ENCODE measurements at places on chromosomes 16 and 17.

GRCh38 chr17:15510361-15510760 lies 42.9 kb upstream of the CDRT4 start:
- no peak for DNase-seq

DNA sequence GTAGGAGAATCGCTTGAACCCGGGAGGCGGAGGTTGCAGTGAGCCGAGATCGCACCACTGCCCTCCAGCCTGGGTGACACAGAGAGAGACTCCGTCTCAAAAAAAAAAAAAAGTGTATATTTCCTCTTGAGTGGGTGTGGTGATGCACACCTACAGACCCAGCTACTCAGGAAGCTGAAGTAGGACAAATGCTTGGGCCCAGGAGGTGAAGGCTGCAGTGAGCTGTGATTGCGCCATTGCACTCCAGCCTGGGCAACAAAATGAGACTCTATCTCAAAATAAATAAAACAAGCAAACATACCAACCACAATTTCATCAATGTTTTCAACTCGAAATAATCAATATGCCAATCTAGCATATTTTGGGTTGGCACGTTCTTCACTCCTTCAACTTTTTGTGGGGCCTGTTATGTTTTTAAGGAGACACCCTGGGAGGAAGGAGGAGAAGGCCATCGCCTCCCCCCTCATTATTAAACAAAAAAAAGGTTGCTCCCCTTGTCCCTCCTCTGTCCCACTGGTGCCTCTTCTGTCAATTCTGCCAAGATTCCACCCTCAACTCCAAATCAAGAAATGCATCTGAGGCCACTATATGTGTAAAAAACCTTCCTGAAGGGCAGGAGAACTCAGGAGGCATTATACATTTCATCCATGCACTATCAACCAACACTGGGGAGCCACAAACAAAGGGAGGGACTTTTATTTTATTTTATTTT lies 52.4 kb upstream of the ATF7IP2 start:
- DNase-seq = no peak

- no peak for DNase-seq
Observed at GRCh38 chr17:41785859-41786226, 668 bp downstream of the JUP start.

- no peak for DNase-seq
Observed at GRCh38 chr17:7704601-7705268, at the start of gene EFNB3. Gene EFNB3 (plus strand): TSS chr17:7705202. CDS start chr17:7705599, 397 bp downstream.

DNA sequence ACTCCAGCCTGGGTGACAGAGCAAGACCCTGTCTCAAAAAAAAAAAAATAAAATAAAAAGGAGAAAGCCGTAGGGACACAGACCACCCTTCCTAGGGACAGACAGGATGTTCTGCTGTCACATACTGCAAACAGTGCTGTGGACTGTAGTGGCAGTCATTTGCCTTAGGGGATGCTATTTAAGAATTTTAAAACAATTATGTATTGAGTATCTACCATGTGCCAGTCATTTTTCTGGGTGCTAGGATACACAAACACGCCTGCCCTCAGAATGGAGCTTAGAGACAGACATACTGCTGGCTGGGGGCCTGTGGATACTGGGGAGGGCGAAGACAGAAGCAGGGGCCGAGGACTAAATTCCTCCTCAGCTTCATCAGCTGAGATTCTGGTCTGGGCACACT lies 45.5 kb downstream of the MRC2 start:
- no peak for DNase-seq

- DNase-seq = no peak
Observed at GRCh38 chr17:60586288-60586974, 13.6 kb upstream of the PPM1D start.

DNA sequence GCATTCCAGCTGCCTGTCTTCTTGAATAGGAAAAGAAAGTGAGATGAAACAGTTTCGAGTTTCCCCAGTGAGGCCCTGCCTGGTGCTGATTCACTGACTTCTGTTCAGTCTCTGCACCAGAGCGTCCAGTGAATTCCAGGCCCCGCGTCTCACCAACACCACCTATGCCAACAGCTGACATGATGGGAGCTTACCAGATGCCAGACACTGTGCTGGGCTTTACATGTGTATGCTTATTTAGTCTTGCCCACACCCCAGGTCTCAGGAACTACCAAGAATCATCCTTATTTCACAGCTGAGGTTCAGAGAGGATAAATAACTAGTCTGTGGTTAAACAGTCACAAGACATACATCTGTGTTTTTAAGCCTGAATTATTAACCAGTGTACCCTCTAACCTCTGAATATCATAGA lies 29.1 kb upstream of the IRX6 start:
- DNase-seq = no peak

DNA sequence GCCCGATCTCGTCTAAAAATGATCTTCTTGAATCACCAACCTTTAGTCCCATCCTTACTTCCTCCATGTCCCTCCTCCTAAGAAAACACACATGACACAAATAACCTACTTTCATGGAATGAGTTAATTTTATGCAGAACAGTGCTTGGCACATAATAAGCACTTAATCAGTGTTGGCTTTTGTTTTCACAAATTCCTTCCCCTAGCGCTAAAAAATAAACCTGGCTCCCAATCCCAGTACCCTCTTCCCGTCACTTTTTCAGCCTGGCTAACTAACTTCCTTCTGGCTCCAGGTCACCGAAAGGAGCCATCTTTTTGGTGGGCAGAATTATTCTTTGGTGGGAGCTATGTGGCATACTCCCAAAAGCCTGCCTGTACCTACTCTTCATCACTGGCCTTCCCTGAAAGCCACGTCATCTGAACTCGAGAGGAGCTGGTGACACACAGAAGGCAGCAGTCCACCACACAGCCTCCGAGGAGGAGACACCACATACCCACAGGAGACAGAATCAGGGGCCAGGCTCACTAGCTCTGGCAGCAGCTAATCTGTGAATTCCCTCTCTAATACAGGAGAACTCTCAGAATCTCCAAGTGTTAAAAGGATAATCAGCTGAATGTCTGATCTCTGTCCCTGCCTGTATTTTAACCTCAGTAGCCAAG lies 114.5 kb downstream of the SMG6 start:
- no peak for DNase-seq

DNA sequence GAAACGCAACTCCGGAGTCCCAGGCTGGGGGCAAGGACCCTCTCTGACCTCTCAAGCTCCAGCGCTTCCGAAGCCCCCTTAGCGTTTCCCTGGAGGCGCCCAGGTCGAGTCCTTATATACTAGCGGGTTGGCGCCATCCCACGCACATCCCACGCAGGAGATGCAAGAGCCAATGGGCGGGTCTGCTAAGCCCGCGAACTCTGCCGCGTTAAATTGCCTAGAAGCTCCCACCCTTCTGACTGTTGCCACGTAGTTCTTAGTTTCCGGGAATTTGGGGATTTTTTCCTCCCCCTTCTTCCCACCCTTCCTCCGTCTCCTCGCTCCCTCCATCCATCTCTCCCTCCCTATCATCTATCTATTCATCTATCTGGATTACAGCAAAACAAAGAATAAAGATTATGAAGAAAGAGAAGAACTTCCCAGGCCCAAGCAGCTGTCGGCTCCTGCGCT lies at the start of gene SLFN11:
TSS of gene SLFN11 (minus strand) at position 88 of the 450 bp plus-strand sequence. CDS start 9,814 bp downstream, outside the sequence.
- peak; percentile 93 for DNase-seq

DNA sequence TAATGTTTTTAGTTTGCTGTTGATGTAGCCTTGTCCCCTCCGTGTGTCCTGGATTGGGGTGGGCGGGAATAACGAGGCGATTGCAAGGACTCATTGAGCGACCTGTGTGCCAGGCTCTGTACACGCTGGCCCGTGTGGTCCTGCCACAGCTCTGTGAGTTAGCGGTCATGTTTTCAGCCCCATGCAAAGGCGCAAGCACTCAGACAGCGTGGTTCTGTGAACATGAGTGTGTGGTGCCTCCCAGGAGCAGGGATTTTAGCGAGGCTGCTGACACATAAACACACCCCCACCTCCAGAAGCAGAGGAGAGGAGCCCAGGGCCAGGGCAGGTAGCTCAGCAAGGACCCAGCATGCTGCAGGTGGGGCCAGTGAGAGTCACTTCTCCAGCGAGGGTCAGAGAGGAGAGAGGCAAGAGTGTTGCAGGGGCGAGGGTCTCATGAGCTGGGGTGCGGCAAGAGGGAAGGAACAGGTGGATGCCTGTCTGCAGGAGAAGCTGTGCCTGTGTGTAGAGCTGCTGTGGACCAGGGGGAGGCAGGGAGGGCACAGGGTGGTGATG lies 115.3 kb downstream of the OR1D5 start:
- no peak for DNase-seq

GRCh38 chr16:28984091-28984490 lies 761 bp upstream of the LAT start:
- DNase-seq = no peak

GRCh38 chr16:60582528-60582927 lies 1453.7 kb downstream of the CDH8 start:
- DNase-seq = no peak

- DNase-seq = no peak
Observed at GRCh38 chr17:34592002-34592401, 12.6 kb downstream of the TMEM132E start.

DNA sequence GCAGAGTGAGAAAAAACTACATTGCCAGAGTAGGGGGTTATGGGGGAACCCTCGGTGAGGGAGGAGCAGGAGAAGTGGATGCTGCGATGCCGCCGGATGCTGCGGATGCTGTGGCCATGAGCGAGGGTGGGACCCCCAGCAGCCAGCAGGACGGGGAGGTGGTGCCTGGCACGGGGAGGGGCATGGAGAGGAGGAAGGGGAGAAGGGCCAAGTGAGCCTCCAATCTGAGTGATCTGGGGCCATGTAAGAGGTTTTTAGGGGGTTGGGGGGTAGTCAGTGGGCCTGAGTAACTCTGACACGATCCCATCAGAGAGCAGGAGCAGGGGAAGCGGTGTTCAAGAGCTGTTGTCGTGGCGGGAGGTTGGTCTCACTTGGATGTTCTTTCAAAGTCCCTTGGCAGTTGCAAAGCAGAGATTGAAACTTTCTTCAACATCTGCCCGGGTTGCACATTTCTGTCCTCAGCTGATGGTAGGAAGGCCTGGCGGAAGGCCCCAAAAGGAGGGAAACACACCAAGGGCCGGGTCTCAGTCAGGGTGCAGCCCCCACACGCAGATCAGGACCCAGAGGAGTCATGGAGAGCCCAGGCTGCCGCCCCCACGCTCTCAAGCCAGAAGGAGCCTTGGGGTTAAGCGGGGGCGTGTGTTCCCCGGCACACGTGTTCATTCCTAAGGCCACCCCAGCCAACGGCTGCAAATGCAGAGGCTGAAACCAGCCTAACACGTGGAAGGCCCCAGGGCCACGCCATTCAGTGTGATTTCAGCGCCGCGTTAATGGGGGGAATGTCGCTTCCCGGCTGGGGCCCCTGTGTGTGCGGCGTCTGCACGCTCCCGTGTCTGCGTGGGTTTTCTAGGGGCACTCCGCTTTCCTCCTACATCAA lies 81.7 kb downstream of the ZDHHC7 start:
- no peak for DNase-seq

DNA sequence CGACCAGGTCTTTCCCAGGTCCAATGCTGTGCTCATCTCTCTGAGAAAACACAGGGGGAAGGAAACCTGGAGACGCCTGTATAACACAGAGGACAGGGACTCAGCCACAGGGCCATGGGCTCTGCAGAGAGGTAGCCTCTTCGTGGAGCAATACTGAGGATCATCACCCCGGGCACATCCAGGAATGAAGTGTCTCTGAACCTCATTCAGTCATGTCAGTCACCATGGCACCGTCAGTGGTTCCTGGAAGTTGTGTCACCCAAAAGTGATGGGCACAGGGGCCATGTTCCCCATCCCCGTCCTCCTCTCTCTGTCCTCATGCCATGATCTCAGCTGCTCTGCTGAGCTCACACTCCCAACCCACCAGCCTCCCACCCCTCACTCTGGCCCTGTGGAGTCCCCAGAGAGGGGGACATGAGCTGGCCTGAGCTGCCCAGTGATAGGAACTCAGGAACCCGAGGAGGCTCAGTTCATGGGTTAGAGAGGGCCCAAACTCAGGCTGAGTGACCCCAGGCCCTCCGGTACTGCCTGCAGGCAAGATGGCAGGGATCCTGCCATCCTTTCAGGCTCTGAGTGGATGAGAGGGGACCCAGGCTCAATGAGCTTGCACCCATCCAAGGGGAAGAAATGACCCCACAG lies 53.4 kb downstream of the PITPNM3 start:
- DNase-seq = no peak

GRCh38 chr17:42493319-42493718 lies 34.6 kb downstream of the ATP6V0A1 start:
- no peak for DNase-seq

DNA sequence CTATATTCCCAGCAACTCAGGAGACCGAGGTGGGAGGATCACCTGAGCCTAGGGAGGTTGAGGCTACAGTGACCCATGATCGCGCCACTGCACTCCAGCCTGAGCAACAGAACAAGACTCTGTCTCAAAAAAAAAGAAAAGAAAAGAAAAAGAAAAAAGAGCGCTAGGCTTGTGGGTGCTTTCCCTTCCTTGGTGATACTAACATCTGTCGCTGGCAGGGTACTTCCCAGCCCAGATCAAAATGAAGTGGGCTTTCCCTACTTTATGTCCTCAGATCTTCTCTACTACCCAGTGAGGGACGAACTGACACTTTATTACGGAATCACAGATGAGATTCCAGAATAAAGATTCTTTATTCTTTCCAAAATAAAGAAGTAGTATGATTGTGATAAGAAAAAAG lies 103.8 kb upstream of the NOL11 start:
- no peak for DNase-seq

GRCh38 chr17:62572888-62573401 lies 54.5 kb upstream of the MRC2 start:
- no peak for DNase-seq

DNA sequence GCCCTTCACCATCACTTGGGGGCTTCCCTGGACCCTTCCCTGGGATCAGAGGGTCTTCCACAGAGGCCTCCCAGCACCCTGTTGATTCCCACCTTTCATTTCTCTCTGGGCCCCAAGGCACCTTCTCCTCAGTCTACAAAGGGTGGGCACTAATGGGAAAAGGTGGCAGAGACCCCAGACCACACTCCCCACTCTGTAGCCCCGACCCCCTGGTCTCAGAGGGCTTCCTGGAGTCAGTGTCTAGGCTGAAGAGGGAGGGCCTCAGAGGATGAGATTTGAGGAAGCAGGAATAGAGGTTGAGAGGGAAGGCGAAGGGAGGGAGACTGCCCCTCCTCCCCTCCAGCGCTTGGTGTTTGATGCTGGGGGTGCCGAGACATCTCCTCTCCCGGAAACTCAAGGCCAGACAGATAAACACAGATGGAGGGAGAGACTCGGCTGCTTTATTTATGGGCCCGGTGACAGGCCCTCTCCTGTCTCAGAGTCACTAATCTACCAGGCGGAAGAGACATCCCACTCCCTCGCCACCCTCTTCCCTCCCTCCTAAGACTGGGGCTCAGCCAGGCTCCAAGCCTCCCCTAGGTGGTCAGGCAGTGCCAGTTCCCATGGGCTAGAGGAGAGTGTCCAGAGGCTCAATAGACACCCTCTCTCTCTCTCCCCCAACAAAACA lies 18.5 kb upstream of the SP2 start:
- no peak for DNase-seq

- DNase-seq = peak; percentile 43
Observed at GRCh38 chr17:48004983-48005382, 32.6 kb downstream of the COPZ2 start.

DNA sequence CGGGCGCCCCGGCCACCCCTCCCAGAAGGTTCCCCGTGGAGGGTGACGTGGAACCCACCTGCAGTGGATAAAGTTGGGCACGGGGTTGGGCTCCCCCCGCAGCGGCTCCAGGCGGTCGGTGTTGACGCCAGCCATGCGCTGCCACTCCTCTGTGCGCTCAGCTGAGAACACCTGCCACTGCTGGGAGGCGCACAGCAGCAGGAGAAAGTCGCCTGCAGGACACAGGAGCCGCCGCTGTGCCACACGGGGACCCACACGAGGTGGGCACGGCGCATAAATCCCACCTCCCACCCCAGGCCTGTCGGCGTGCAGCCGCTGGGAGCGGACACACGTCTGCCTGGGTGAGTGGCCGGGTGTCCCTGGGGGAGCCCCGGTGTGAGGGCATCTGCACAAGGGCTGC lies 20.7 kb downstream of the CTU2 start:
- no peak for DNase-seq

- peak; percentile 68 for DNase-seq
Observed at GRCh38 chr17:45431531-45432404, 902 bp downstream of the ARHGAP27 start.

All from activated CD4-positive, alpha-beta T cell treated with anti-CD3 and anti-CD28 coated beads, Interleukin-2, amount 50 U/mL, for 16 hours (primary cell).